LHCN-M2 (cell line): ENCODE measurements at places on chromosomes 16 and 17. TPM values are rescaled to one million over a fixed set of nuclear protein-coding genes. Genes with fewer than 3 reads are reported as not detected.

GRCh38 chr17:29136998-29137730 lies 43.0 kb downstream of the MYO18A start:
- no peak for DNase-seq

- DNase-seq = no peak
These were observed 302.9 kb upstream of the XYLT1 start for GRCh38 chr16:17773698-17774101.

DNA sequence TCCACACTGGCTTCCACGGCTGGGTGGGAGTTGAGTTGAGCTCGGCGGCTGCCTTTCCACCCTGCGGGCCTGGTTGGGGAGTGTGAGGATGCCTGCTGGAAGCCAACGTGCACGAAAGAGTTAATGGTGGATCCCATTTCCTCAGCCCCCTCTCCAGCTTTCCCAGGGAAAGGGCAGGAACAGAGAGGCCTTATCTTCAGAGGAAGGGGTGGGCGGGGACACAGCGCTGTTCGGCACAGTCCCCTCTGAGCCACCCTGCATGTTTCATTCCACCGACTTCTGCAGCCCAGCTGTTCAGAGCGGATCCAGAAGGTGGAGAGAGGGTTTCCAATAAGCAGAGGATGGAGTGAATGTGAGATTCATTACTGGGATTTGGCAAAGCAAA lies 295.3 kb downstream of the SEC14L1 start:
- DNase-seq = no peak

DNA sequence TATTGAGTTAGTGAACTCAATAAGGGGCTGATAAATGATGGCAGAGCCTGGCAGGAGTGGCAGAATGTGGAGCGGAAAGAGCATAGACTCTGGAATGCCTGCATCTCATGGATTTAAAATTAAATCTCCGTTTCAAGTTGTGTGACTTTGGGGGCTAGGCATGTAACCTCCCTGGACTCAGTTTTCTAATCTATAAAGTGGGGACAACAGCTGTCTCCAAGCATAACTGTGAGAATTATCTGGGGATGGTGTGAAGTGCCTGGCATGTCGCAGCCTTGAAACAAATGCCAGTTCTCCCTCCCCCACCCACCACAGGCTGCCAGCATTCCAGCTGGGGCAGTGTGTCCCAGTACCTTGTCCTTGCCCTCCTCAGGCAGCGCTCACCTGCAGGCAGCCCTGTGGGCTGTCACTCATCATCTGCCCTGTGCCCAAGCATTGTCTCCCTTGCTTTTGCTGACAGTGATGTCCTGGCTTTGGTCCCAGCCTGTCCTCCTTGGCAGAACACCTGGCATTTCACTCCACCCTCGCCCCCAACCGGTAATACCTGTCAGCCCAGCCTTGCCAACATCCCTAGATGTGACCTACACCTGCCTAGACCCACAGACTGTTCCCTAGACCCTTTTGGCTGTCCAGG lies 129.6 kb downstream of the MRM1 start:
- no peak for DNase-seq

DNA sequence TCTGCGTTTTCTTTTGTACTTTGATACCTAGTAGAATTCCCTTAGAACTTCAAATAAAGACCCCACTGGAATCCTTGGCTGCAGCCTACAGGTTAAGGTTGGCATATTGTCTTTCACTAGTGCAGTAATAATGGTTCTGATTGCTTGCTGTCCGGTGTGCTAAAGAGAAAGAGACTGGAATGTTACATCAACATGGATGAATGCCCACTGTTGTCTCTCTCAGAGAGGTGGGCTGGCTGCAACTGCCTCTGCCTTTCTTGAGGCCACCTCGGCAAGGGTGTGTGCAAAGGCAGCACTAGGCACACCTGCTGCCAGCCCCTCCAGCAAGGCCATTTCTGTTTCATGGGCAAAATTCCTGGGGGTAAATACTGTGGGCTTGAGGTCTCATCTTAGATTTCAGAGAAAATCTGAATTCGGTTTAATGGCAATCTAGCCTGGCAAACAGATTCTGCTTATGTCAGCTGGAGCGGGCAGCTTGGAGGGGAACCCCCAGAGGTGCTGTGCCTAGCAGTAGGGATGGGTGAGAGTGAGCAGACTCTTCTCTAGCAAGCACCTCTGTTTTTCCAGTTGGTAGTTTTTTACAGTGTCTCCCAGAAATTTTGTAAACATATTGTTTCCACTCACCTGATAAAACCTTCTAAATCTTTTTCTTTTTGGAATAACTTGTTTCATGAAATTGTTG lies 54.0 kb downstream of the MRTFB start:
- no peak for DNase-seq

GRCh38 chr16:77963185-77964044 lies 58.9 kb upstream of the CLEC3A start:
- DNase-seq = no peak

GRCh38 chr16:31064882-31065461 lies 9.1 kb downstream of the ZNF668 start:
- DNase-seq = peak; percentile 100

The CISD3 gene
- total RNA-seq = 7.4 and 9.9 TPM in 2 replicates

The CRYM gene
- 0.86 TPM in 1 of 2 replicates, not detected in the other for total RNA-seq

DNA sequence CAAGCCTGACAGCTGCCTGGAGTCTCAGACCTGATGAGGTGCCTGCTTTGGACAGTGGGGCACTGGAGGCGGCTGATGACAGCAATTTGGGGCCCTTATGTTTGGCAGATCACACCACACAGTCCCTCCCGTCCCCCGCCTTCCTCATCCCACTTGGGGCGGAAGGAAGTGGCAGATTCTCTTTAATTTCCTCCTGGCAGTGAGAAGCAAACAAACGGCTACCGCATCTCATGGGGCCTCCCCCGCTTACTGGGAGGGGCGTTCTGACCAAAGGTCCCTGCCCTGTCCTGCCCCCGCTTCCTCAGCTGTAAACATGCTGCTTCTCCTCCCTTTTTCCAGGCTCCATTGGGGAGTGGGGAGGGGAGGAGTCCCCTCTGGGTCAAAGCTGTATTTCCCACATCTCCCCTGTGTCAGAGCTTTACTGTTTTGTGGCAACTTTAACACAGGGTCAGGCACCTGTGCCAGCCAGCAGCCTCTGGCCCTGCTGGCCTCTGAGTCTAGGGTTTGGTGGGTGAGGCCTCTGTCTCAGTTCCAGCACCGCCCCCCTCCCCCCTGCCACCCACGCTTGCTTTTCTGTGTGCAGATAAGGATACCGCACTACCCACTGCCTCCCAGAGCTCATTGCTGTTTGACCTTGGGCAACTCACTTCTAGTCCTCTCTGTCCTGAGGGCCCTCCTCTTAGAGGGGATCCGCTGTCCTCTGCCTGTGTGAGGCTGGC lies 5.4 kb upstream of the NFATC3 start:
- no peak for DNase-seq

- no peak for DNase-seq
These were observed 378.0 kb upstream of the CA10 start for GRCh38 chr17:52536489-52536888.

The SPATA33 gene
- 10.7 and 10.9 TPM in 2 replicates for total RNA-seq

- no peak for DNase-seq
These were observed 21.0 kb downstream of the IGF2BP1 start for GRCh38 chr17:49018116-49018612.

The MYL11 gene
- total RNA-seq = 7.2 TPM in 1 of 2 replicates, not detected in the other

- DNase-seq = peak; percentile 81
These were observed 304.4 kb downstream of the FOXL1 start for GRCh38 chr16:86882586-86883280.

DNA sequence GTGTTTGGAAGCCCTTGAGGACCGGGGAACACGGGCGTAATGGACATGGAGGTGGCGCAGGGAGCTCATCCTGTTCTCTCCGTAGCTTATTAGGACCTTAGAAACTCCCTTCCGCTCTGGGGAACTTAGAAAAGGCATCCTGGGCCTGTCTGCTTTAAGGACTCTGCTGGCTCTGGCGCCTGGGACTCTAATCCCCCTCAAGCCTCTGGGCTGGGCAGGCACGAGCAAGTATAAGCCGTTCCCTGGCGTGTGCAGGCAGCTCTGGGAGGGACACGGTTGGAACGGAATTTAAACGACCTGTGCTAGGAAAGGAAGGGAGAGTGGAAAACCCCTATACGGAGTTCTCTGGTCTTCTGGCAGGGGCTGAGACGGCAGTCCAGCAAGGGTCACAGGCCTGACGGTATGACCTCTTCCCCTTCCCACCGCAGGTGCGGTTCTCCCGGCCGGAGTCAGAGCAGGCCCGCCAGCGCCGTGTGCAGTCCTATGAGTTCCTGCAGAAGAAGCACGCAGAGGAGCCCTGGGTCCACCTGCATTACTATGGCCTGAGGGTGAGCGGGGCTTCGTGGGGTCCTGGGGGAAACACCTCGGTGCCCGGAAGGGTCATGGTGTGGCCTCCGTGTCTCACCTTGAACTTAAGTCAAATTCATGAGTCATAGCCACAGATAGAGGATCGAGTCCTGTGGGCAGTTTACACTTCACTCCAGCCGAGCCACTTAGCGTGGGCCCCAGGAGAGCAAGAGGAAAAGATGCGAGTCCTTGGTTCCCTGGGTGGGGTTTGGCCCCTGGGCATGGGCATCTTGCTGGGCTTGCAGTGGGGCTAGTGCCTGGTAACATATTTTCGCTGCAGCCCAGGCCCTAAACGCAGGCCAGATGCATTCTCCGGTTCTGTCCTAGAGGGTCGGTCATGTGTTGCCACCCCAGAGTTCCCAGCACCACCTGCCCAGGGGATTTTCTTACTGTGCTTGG lies 17.7 kb downstream of the POLR3E start:
- no peak for DNase-seq
